ENCODE measurements at places on chromosomes 2 and 18. TPM values are rescaled to one million over a fixed set of nuclear protein-coding genes. Genes with fewer than 3 reads are reported as not detected.

DNA sequence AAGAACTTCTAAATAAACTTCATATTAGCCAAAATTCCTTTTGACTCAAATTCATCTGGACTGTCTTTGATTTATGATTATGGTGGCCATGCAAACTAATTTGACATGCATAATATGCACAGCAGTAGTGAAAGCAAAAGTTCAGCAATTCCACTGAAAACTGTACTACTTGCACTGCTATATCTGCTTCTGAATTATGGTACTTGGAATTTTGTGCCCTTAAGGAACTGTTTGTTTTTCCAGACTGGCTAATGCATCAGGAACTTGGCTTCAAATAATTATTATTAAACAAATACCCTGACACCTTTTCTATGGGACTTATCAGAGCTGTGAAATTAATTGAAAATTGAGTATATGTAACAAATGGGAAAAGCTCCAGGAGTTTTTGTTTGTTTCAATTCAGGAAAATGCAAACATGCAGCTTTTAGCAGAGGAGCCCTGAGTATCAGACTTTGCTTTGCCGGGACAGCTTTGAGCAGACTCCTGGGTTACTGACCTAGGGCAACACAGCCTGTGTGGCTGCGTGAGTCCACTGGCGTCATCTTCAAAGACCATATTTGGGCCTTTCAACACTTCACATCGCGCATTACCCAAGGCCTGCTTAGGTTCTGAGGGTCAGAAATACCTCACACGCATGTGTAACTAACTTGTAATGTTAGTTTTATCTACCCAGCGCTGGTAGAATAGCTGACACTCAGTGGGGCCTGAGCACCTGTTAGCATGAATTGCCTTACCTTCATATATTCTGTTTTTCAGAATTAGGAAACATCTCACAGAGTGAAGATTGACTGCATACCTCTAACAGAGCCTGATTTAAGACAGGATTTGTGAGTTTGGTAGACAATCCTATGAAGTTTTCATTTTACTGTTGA, 35.4 kb downstream of the CFAP221 start:
- DNase-seq, result no peak
- no peaks in the 10 kb centered on the region for H3K36me3 ChIP-seq
- H3K27ac ChIP-seq, result peak overlapping the region; percentile 72

DNA sequence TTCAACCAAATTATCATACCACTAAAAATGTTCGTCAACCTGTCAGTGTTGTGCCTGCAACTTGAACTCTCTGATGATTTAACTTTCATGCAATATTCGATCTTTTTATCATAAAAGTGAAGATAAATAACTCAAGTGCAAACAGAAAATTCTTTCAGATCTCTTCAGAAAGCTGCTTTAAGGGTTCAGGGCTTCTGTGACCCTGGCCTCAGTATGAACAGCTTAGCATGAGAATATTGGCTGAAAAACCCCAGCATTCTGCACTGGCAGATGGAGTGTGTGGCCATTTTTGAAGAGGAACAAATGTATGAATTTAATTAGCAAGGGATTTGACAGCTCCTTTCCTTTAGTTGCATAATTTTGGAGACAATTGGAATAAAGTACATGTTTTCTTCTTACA, 851.4 kb upstream of the SOX11 start:
- no peaks in the 10 kb centered on the region for H3K36me3 ChIP-seq
- H3K4me1 ChIP-seq, result no peaks in the 10 kb centered on the region
- no peaks in the 10 kb centered on the region for H3K27me3 ChIP-seq
- H3K27ac ChIP-seq, result no peak overlapping the region
- H3K4me3 ChIP-seq, result no peak overlapping the region

DNA sequence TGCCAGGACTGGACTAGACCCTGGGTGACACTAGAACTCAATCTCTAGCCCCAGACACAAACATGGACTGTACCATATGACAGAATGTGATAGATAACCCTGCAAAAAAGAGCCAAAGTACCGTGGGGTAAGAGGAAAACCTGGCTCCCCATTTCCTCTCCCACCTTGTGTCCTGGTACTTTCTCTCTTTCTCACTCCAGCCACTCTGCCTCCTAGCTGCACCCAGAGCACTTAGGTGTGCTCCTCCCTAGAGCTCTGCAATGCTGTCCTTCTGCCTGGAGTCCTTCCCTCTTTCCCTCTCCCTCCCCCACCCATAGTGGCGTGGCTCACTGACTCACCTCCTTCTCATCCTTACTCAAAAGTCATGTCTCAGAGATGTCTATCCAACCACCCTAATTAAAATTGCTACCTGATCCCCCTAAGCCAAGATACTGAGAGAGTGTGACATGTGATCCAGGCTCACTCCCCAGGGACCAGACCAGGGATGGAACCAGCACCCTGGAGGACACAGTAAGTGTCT, 171.3 kb downstream of the LOXHD1 start:
- no peak overlapping the region for H3K27ac ChIP-seq
- H3K36me3 ChIP-seq, result no peaks in the 10 kb centered on the region
- no peaks in the 10 kb centered on the region for H3K4me1 ChIP-seq
- DNase-seq, result no peak

DNA sequence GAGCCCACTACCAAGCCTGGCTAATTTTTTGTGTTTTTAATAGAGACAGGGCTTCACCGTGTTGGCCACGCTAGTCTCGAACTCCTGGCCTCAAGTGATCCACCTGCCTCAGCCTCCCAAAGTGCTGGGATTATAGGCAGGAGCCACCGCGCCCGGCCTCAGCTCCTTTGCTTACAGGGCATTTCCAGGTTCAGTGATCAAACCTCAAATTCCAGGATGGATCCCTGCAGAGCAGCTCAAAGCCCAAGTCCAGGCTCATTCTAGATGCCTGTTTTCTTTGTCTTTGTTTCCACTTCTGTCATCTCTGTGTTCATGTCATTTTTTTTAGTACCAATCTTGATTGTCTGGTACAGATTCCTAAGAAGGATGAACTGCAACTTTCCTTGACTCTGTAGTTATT, 41.9 kb downstream of the TNFRSF11A start:
- H3K36me3 ChIP-seq, result no peaks in the 10 kb centered on the region
- H3K27me3 ChIP-seq, result no peaks in the 10 kb centered on the region
- H3K4me1 ChIP-seq, result no peaks in the 10 kb centered on the region
- no peak for DNase-seq

GRCh38 chr2:18378020-18378653, 182.3 kb downstream of the RDH14 start:
- H3K27ac ChIP-seq, result no peak overlapping the region

- H3K27me3 ChIP-seq, result no peaks in the 10 kb centered on the region
- no peaks in the 10 kb centered on the region for H3K36me3 ChIP-seq
- no peak overlapping the region for H3K27ac ChIP-seq
- DNase-seq, result no peak
- H3K4me3 ChIP-seq, result no peak overlapping the region
Observed at GRCh38 chr2:36611316-36611990, 13.5 kb upstream of the FEZ2 start.

- no peak overlapping the region for H3K4me3 ChIP-seq
- DNase-seq, result no peak
- no peaks in the 10 kb centered on the region for H3K27me3 ChIP-seq
- H3K36me3 ChIP-seq, result no peaks in the 10 kb centered on the region
- no peaks in the 10 kb centered on the region for H3K4me1 ChIP-seq
Observed at GRCh38 chr18:79552696-79553095, 126.9 kb upstream of the CTDP1 start.

DNA sequence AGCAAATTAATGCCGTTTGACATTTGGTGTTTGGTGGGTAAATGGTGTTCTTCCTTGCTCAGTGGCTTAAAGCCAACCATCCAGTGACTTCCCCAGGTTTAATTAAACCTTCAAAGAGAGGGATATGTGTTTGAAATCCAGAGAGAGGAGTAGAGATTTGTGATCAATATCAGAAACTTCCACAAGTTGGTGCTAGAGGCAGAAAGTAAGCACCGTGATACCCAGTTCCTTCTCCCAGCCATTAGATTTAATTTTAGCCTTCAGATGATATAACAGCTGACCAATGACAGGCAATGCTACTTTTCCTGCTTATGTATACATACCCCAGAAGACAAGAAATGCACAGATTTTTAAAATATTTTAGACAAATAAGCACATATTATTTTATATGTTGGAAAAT, 398.5 kb downstream of the CDH2 start:
- H3K36me3 ChIP-seq, result no peaks in the 10 kb centered on the region
- no peaks in the 10 kb centered on the region for H3K27me3 ChIP-seq
- H3K4me1 ChIP-seq, result no peaks in the 10 kb centered on the region
- no peak for DNase-seq

- no peaks in the 10 kb centered on the region for H3K4me1 ChIP-seq
- H3K27ac ChIP-seq, result no peak overlapping the region
- H3K36me3 ChIP-seq, result no peaks in the 10 kb centered on the region
- H3K4me3 ChIP-seq, result no peak overlapping the region
- H3K27me3 ChIP-seq, result no peaks in the 10 kb centered on the region
Observed at GRCh38 chr2:219457784-219458369, 23.2 kb downstream of the SPEG start.

DNA sequence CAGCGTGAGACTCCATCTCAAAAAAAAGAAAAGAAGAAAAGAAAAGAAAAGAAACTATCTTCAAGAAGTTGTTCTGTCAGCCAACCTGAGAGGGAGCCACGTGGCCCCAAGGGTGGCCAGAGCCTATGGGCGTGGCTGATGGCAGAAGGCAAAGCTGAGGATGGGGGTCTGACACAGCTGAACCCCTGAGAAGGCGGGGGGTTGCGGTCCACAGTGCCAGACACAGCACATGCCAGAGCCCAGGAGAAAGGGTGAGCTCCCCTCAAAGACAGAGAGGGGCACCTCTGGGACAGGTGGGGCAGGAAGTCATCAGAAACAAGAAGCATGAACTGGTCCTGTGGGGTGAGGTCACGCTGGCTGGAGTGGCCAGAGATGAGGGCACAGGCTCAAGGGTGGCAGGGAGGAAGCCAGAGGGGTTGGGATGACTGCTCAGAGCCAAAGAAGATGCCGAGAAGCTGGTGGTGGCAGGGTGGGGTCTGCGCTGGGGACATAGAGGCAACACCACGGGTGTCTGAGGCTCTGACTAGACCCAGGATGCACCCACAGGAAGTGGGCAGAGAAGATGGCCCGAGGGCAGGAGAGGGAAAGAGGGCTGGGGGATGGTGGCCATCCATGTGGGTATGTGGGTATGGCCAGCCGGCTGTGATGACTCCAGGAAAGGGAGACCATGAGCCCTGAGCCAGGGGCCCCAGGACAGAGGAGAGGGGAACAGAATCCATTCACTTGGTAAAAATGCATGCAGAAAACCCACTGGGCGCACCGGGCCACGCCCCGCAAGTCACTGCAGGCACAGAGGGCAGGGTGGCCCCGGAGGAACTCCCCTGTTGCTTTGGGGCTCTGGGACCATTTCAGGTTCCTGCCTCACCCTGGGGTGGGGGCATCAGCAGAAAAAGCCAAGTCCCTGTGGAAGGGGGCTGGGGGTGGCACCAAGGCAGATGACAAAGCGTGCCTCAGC, 8.4 kb downstream of the KIF1A start:
- no peak for DNase-seq
- H3K4me3 ChIP-seq, result no peak overlapping the region
- peaks cover 23% of the 10 kb centered on the region for H3K27me3 ChIP-seq
- no peak overlapping the region for H3K27ac ChIP-seq

DNA sequence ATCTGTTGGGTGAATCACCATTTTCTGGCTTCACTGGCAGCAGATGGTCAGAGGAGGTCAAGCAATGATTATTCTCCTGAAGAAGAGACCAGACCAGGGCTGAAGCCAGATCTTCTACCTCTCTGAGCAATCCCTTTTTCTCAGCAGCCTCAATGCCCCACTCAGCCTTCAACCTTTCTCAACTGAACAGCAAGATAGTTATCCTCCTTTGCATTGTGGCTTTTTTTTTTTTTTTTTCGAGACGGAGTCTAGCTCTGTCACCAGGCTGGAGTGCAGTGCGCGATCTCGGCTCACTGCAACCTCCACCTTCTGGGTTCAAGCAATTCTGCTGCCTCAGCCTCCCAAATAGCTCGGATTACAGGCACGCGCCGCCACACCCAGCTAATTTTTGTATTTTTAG, 50.5 kb downstream of the ZFP36L2 start:
- no peak for DNase-seq
- H3K36me3 ChIP-seq, result no peaks in the 10 kb centered on the region
- no peak overlapping the region for H3K4me3 ChIP-seq
- peak overlapping the region; percentile 85 for H3K27ac ChIP-seq

WDR7 gene
- total RNA-seq, result 25.0 TPM

IL1RL2 gene
- total RNA-seq, result 1.5 TPM

DHRS9 gene
- total RNA-seq, result 3.9 TPM

CNGA3 gene
- 0.10 TPM for total RNA-seq

GKN1 gene
- not detected for total RNA-seq

LCLAT1 gene
- total RNA-seq, result 24.9 TPM

ADCYAP1 gene
- total RNA-seq, result not detected

AFF3 gene
- 42.0 TPM for total RNA-seq

C18orf54 gene
- total RNA-seq, result 4.2 TPM

All from left lung (tissue), 14 donors.